Activated T-helper 1 cell treated with anti-CD3 and anti-CD28 coated beads, Interleukin-12 subunit alpha, Interleukin-12 subunit beta, Interleukin-2, Interleukin-4 antibody, amounts not matched to agents 30 ng/mL and 10 ng/mL and 1 ng/mL, durations not matched to agents 14 hours and 24 hours and 36 hours (primary cell): ENCODE measurements at places on chromosomes 1 and 21. TPM values are rescaled to one million over a fixed set of nuclear protein-coding genes. Genes with fewer than 3 reads are reported as not detected.

MRAP gene
- total RNA-seq, result not detected in 2 replicates

B4GALT2 gene
- total RNA-seq, result 51.2 and 51.3 TPM in 2 replicates

GRCh38 chr1:157400766-157401165 is 151.5 kb downstream of the FCRL5 start:
- no peak for DNase-seq

GRCh38 chr1:31954607-31955283 is 16.6 kb upstream of the PTP4A2 start:
- no peak for DNase-seq

GRCh38 chr1:30680429-30680828 is 43.0 kb downstream of the MATN1 start:
- no peak for DNase-seq

DNA sequence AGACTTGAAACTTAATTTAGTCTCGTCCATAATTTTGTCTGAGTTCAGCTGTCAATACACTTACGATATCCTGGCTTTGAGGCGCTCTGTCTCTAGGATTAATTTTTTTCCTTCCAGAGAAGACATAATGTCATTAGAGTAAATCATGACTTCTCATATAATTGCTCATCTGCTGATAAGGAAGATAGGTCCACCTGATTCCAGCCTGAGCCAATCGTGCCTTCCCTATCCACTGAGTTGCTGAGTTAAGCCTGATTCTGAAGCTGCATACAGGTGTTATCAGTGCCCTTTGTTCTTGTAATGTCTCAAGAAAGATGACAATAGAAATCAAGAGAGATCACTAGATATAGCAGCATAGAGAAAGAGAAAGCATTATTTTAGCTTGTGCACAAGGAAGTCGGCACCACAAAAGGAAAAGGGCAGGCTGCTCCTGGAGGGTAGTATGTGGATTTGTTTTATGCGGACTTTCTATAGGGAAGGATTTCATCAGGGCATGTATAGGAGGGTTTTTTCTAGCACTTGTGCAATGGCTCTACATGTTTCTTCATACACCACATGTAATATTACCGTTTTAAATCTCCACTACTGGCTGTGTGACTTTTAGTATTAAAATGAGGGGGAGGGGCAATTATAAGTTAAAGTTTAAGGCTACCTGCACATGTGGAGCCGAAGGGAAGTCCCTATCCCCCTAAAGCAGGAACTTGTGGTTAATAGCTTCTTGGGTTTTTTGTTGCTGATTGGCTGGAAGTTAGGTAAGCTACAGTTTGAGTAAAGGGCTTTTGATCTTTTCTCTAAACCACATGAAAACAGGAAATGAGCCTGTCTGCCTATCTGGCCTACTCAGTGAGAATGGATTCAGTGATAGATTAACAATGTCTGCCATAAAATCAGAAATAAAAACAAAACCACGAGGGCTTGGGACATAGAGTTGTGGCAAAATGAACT is 133.4 kb downstream of the PLPPR5 start:
- DNase-seq, result peak; percentile 52

DNA sequence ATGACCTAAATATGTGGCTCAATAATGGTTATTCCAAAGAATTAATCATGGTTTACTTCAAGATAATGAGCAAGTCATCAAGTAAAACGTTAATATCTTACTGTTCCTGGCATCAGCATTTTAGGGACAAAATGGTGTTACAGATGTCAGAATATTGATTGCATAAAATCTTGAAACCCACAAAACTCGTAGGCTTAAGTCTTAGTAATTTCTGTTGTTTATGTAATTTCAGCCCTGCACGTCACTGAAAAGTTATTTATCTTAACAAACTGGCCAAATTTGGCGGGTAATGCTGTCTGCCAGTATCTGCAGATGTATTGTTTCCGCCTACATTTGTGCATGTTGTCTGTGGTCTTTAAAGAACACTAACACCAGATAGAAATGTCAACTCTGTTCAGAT is 25.8 kb downstream of the CDC7 start:
- DNase-seq, result no peak
